ENCODE measurements at places on chromosomes 1 and 21.

DNA sequence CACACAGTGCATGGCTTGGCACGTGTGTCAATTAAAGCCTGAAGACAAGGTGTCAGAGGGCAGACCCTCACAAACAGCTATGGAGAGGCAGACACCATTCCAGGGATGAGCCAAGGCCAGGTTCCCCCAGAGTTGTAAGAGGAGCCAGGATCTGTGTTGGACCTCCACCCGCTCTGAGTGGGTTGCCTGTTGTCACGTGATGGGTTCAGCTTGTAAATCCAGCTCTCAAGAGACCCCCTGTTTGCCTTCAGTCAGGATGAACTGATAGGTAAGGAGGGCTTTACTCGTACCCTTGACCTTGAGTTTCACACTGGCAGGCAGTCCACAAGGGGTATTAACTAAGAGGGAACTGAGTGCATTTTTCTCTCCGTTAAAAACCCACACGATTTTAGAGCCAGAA, 27.7 kb upstream of the KCND3 start:
- DNase-seq = no peak

GRCh38 chr1:205042911-205043806, at the start of gene CNTN2:
Gene CNTN2, plus strand, starts transcription at chr1:205043212. Its CDS starts 9,974 bp downstream, at chr1:205053186.
- DNase-seq = no peak

DNA sequence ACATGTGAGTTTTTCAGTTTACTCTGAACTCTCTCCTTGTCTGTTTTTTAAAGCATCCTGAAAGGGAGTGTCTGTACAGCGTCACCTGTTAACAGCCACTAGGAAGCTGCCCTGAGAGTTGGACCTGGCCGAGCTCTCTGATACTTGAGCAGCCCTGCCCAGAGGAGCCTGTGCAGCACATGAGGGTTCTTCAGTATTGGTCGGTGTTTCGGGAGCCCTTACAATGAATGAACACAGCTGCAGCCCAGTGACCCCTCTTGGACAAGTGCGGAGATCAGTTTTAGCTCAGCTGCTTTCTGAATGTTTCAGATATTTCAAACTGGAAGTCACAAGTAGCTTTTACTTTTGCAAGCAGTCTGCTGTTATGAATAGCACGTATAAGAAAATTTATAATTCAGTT, 39.2 kb downstream of the ADARB1 start:
- no peak for DNase-seq

GRCh38 chr1:218123968-218124367, 161.1 kb upstream of the RRP15 start:
- DNase-seq = no peak

DNA sequence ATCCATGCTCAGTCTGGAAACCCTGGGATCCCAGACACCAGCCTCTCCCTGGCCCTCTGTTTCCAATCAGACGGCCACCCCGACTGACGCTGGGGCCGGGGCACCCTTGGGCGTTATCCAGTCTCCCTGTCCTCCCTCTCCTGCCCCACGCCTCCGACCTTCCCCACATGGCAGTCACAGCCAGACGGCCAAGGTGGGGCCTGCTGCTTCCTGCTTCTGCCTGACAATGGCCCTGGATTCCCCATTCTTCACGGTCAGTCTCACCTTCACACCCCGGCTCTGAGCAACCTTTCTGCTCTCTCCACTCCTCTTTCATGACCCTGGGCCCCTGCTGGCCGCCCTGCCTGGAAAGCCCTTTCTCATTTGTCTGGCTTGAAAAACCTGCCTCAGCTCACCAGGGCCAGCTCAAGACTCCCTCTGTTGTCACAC, 6.6 kb downstream of the GNG4 start:
- DNase-seq = no peak

- DNase-seq = no peak
These were observed 10.8 kb downstream of the CTTNBP2NL start for GRCh38 chr1:112406771-112407170.

DNA sequence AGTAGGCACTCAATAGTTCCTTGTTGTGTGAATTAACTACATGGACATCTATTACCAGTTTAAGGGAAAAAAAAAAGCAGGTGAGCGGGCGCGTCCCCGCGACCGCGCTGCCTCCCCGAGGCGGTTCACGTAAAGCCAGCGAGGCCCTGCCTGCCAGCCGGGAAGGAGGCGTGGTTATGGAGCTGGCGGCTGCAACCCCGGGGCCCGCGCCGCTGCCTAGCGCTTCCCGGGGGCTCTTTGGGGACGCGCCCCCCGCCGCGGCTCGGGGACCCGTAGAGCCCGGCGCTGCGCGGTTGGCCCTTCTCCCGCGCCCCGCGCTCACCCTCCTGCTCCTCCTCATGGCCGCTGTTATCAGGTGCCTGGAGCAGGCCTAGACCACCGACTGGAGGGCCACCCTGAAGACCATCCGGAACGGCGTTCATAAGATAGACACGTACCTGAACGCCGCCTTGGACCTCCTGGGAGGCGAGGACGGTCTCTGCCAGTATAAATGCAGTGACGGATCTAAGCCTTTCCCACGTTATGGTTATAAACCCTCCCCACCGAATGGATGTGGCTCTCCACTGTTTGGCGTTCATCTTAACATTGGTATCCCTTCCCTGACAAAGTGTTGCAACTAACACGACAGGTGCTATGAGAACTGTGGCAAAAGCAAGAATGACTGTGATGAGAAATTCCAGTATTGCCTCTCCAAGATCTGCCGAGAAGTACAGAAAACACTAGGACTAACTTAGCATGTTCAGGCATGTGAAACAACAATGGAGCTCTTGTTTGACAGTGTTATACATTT, 2.6 kb upstream of the CC2D1B start:
- peak; percentile 29 for DNase-seq

- no peak for DNase-seq
These were observed 15.0 kb upstream of the IL20 start for GRCh38 chr1:206850401-206850800.

DNA sequence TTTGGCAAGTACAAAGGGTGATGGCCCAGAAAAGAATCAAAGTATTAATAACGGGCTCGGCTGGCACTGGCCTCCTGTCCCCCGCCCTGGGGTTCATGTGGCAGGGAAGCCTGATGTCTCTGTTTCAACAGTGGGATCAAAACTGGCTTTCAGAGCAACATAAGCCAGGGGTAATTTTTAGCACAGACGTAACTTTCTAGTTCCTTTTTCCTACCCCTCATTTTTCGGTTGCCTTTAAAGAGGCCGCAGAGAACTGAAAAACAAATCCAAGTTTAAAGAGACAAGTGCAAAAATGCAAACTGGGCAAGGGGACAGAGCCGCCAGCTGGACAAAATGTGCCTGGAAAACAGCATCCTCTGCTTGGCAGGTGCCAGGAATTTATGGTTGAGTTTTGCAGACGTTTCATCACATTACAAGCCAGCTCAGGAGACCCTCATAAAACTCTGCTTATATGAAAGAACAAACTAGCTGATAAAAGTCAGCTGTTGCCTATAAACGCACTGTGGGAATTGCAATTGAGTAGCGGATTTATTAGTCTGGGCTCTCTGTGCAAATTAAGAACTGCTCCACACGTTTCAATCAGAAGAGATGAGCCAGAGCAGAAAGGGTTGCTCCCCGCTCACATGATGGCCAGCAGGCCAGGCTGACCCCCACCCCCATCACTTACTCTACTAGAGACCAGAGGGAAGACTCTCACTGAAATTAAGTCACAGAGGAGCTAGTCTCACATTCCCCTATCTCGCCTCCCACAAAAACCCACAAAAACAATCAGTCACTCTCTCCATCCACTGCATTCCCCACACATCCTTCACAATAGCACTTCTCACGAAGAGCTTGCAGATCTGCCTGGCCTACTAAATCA, 15.8 kb upstream of the CDCA8 start:
- DNase-seq = no peak

DNA sequence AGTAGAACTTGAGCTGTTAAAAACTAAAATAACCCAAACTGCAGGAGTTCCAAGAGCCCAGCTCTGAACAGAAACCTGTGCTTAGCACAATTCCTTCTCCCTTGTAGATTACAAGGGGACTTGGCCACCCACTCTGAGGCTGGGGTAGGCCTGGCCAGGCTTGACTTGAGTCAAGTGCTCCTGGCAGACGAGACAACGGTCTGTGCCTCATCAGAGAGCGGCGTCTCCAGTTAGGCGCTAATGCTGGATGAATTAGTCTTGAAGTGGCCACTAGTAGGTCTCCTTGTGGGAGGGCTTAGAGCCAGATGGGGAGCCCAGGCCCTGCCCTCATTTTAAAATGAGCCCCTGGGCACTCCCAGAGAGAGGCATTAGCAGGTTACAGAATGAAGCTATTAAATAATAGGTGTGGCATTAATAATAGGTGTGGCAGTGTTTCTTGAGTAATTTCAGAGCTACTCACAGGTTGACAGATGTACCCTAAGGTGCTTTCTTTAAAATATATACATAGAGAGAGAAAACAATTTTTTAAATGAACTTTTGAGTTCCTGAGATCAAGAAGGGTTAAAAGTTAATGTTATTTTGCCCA, 1.1 kb downstream of the EEIG2 start:
- DNase-seq = peak; percentile 14

DNA sequence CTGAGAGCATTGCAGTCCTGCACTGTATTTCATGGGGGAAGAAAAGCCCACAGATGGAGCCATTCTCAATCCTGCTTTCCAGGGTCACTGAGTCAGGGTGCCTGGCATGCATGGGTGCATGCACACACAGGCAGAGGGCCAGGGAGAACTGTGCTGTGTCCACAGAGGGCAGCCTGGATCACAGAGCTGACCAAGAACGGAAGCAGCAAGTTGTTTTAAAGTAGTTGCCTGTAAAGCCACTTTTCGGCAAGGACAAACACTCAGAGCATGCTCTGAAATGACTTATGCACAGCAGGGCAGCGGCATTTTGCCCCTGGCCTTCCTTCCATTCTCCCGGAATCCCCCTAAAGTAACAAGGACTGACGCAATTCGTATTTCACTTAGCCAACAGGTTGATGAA, 3.6 kb downstream of the ERG start:
- DNase-seq = no peak

- DNase-seq = no peak
These were observed 484.7 kb upstream of the C1orf87 start for GRCh38 chr1:60558236-60558635.

- DNase-seq = no peak
These were observed 74.3 kb downstream of the LAMC1 start for GRCh38 chr1:183097438-183098051.

- no peak for DNase-seq
These were observed 1.0 kb downstream of the OLFML2B start for GRCh38 chr1:162022626-162023025.

DNA sequence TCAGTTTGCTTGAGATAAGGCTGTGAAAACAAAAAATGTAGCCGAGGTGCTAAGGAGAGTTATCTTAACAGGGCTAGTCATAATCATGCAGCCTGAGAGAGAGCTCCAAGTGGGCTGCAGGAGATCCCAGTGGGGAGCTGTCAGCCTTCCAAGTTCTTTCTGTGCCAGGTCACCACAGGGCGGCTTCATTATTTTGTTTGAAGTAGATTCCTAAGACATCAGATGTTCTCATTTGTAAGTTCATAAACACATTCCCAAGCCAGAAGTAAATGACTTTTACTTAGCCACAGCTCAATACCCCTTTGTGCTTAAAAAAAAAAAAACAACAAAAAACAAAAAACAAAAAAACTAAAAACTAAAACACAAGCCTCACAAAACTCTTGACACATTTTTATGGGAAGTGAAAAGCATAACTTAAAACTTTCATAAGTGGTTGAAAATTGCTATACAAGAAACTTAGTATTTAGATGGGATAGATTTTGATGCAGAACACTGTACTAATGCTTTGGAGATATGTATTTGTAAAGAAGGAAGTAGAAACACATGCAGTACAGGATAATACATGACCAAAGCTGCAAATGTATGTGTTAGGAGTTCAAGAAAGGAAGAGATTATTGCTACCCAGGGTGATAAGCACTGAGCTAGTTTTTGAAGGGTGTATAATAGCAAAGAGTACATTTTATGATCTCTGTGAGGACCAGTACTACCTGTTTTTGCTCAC, 8.6 kb downstream of the CDC14A start:
- no peak for DNase-seq

GRCh38 chr1:15760520-15761211, 2.1 kb downstream of the FBLIM1 start:
- no peak for DNase-seq

- DNase-seq = no peak
These were observed 987 bp downstream of the GPR137B start for GRCh38 chr1:236143104-236143948.

DNA sequence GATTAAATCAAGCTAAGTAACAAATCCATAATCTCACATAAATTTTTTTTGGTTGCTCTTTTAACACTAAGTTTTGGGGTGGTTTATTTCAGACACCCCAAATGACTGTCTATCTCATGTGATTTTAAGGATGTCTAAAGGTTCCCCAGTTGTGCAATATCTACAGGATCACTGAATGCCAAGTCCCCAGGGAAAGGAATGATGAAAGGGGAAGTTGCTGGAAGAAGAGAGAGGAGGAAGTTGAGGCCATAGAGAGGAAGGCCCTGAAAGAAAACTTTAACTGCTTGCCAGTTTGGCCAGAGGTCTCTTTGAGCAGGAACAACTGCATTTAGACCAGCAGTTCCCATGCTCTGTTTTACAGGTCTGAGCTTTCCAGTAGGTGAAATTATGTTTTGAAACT, 27.5 kb upstream of the SLC19A2 start:
- DNase-seq = no peak

GRCh38 chr21:26001356-26001755, 169.2 kb downstream of the APP start:
- DNase-seq = no peak

DNA sequence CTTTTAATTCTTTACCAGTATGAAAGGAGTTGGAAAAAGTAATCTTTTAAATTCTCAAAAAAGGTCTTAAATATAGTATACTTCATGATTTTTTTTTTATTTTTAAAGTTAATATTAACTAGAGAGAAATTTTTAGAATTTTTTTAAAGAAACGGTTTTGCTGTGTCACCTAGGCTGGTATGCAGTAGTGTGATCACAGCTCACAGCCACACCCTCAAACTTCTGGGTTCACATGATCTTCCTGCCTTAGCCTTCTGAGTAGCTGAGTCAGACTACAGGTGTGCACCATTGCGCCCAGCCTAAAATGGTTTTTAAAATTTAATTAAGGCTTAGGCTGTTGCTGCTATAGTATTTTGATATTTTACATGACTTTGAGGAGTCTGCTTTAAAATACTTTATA, 52.4 kb downstream of the TLCD4 start:
- DNase-seq = no peak

DNA sequence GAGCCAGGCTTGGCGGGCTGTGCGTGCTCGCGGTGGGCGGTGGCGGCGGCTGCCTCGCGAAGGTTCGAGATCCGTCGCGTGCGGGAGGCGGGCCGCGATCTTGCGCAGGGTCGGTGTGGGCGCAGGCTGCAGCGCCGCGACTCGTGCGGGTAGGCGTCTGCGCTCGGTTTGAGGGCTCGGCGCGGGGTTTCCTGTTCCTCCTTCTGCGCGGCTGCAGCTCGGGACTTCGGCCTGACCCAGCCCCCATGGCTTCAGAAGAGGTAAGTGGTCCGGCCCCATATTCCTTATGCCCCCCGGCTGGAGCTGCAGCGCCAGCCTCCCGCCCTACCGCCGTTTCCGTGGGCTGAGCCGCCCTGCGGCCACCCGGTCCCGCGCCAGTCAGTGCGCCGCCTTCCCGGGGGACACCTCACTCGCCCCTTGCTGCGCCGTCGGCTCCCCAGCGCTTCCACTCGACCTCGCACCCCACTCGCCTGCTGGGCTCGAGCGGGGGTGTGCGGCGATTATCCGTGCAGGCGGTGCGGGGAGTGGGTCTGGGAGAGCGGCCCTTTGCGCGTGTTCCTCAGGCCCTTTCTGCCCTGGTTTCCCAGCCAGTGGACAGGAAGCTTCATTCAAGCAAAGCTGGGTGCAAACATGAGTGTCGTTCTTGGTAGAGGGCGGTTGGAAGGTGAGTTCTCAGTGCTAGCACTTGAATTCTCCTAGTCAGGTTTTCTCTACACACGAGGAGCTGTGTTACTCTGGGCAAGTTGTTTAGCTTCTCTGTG, at the start of gene CACYBP:
CACYBP (plus strand) TSS at position 12 of the 761 bp plus-strand sequence; CDS start at position 246, 234 bp downstream.
- no peak for DNase-seq

- DNase-seq = no peak
These were observed 72.6 kb downstream of the TOR3A start for GRCh38 chr1:179154437-179154836.

Data from stimulated activated CD8-positive, alpha-beta memory T cell treated with anti-CD3 and anti-CD28 coated beads, Interleukin-7, amount 100 ng/mL, for 48 hours (primary cell).